ENCODE measurements at places on chromosomes 4 and X.
A peak's percentile ranks its signal among the peaks of the same experiment; 100 is the strongest.

DNA sequence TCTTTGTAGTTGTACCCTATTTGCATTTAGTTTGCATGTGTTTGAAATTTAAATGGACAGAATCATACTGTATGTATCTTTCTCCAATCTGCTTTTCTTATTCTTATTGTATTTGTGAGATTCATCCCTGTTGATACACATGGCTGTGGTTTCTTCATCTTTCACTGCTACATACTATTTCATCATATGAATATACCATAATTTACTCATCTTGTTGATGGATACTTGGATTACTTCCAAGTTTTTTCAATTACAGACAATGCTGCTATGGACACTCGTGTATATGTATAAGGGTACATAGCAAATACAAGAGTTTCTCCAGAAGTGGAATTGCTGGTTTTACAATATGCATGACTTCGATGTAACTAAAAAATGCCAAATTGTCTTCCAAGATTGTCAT is 11.8 kb upstream of the KLHL8 start:
- DNase-seq: no peak

DNA sequence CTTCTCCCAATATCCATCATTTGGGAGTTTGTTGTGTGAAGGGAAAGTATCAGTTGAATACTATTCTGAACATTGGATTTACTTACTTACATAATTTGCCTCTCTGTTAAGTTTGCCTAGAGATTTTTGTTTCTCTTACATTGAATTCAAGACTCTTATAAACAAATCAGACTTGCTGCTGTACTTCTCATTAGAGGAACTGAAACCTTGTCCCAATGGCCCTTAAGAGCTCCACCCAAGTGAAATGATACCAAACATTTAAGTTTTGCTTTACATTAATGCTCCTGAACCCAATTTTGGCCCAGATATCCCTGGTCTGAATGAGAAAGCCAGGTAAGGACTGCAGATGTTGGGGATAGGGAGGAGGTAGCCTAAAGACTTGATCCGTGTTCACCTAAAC is 32.0 kb downstream of the HAND2 start:
- DNase-seq: no peak

DNA sequence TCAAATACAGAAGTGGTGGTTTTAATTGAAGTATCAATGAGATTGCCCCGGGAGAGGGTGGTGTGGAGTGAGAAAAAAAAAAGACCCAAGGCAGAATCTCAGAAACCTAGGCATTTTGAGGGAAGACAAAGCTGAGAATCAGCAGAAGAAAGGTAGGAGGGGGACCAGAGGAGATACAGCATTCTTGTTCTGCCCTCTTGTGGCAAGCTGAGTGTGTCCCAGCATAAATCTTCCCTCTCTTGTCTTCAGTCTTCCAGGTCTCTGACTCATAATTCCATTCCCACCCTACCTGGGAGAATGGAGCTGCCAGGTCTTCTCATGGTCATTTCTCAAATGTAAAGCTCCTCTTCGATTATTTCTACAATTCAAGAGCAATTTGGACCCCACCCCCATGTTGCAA is 32.7 kb upstream of the MAGED1 start:
- no peak for DNase-seq

DNA sequence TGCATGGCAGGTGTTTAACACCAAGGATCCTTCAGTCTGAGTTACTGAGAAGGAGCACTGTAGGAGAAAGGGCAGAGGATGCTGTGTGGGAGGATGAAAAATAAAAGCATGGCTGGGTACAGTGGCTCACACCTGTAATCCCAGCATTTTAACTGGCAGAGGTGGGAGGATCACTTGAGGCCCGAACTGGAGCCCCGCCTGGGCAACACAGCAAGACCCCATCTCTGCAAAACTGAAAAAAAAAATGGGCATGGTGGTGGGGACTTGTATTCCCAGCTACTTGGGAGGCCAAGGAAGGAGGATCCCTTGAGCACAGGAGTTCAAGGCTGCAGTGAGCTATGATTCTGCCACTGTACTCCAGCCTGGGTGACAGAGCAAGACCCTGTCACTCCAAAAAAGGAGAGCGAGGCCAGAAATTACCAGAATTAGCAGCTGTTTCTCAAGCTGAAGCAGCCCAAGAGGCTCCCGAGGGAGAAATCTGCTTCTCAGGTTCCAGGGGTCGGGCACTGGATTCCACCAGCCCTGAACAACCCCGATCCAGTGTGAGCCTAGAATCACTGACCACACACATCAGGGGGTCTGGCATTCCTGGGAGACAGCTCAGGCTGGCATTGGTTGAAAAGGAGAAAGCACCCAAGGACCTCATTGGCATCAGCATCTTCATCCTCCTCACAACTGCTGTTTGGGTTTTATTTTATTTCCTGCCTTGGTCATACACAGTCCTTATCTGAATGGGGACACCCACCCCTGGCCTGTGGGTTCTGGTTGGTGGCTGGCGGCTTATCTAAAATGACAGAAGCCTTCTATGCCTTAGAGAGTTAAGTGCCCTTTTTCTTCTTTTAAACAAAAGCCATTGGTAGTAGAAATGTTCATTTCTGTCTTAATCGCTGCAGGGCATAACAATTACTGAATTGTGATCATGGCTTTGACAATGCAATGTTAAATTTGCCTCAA is 66.3 kb upstream of the TRIM2 start:
- no peak for DNase-seq

GRCh38 chr4:100983426-100983825 is 363.9 kb downstream of the PPP3CA start:
- DNase-seq: no peak

DNA sequence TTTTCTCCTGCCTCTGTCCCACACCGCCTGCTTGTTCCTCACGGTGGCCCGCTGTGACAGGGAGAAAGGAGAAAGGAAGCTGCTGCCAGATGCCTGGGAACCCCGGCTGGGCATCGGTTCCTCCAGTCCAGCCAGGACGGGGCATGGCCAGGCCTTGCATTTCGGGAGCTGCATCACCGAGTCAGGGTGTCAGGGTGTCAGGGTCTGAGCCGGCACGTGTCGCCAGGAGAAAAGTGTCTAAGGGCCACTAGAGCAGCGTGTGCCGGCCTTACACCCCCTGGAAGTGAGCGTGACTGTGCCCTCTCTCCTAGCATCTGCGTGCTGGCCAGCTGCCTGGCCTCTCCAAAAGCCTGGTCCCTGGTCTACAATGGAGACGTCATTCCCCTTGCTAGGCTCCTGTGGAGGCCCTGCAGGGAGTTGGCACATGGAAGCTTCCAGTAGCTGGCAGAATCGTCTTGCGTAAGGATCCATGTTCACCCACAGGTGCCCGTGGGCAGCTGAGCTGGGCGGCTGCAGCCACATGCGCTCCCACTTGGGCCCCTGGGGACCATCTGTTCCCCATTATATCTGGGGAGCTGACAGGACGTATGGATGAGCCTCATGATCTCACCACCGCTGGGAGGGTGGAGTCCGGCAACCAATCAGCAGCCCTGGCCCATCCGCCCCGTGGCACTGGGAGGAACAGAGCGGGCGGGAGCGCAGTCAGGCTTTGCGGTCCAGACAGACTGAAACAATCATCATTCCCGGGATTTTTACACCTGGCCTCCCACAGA is 39.9 kb upstream of the HMX1 start:
- DNase-seq: no peak

GRCh38 chr4:71550220-71551165 is 211.7 kb downstream of the SLC4A4 start:
- peak; percentile 82 for DNase-seq

DNA sequence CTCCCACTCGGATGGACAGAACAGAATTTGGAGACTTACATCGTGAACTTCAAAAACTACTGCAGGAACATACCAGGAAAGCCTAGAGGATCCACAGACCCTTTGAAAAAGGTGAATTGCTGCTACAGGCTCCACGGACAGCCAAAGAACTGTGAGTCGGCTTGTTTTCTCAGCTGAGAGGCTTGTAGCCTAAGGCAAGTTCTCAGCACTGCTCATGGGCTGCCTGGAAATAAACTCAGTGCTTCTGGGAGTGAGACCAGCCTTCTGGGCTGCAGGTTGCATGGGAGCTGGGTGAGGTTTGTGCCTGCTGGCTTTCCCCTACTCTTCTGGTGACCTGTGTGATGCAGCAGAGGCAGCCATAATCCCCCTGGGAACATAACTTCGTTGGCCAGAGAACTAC is 1397.6 kb downstream of the FAM133A start:
- peak; percentile 55 for DNase-seq

DNA sequence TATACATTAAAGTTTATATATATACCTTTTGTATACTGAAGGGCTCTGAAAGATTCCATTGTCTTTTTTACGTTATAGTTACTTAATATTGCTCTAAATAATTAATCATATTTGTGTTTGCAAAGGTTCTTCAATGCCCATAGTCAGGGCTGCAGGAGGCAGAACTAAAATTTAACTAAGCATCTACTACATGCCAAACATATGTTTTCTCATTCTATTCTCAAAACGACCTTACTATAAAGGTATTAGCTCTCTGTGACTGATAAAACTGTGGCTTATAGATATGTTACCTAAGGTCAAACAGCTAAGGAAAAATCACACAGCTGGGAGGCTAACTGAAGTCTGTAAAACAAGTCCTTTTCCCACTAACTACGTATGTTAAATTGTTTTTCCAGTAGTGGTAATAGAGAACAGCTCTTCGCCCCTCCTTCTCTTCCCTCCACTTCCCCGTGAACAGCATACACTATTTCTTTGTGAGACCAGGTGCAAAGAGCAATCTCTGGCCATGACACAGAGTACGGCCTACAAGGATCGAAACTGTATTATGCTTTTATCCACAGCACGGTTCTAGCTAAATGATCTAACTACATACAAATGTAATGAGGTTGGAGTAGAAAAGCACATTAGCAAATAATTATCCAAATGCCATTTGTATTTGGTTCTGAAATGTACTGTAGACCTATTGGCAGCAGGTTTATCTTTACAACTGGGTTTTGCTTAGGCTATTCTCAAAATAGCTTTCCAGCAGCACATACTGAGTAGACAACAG is 1.7 kb downstream of the CNOT6L start:
- DNase-seq: peak; percentile 2

DNA sequence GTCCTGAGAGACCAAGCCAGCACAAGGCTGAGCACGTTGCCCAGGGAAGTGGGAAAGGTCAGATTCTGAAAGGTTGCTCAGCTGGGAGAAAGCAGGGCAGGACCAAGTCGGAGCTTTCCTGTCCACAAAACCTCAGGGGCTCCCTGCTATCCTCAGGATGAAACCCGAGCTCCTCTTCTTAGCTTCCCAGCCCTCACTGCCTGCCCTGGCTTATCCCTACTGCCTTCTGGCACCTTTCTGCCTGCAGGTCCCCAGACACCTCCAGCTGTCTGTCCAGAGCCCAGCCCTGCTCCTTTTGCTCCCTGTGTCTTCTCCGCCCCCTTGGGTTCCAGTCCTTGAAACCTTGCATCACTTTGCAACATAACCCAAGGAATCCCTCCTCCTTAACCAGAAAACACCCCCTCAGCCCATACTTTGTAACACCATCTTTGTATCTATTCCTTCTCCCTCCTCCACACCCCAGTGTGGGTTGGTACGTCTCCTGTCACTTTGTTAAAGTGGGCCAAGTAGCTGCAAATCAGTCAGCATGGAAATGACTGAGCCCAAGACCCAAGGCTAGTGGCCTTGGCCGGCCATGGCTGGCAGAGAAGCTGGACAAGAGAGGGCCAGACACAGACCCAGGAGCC is 20.0 kb upstream of the PRRG3 start:
- DNase-seq: no peak

DNA sequence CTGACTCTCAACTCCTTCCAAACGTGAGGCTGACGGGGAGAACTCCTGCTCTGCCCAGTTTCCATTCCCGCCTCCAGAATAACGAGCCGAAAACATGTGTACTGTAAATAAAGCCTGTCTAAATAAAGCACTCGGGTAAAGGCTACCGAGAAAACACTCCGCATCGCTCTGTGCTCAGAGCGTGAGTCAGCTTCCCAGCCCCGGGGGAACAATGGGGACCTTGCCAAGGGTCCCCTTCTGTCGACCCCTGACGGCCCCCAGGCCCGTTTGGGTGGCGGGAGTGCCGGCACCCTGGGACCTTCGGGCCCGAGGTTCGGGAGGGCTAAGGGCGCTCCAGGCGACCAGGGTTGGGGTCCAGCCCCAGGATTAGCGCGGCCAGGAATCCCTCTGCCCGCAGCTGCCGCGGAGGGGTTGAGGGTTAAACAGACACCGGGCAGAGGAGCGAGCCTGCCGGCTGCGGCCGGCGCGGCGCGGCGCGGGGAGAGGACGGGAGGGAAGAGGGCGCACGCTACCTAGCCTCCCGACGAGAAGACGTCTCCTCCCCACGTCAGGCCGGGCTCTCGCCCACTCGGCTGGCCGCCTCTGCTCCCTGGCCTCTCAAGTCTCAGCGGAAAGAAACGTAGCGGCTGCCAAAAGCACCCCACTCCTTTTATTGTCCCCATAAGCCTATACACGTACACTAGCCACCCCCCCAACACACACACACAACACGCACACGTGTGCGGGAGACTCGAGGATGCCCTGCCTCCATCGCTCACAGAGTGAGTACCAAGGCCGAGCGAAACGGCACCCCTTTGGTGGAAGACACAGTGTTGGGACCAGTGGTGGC is 85.5 kb downstream of the BCOR start:
- DNase-seq: peak; percentile 48

DNA sequence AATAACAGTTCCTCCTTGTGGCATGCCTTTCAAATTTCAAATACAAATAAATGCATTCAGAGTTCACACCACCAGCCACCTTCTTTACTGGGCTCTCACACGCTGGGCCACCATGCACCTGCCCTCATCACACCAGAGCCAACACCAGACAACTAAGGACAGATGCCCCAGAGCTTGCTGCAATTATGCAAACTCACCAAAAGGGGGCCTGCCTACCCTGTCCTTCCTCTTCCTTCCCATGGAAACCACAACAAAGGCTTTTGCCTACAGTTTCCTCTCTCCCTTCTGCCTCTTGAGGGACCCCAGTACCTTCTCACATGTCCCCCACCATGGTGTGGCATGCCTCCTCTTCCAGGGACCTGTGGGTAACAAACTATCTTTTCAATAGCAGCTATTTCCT is 1333.9 kb upstream of the TENM3 start:
- DNase-seq: no peak

- no peak for DNase-seq
Observed at GRCh38 chrX:23127586-23127985, 127.8 kb downstream of the DDX53 start.

DNA sequence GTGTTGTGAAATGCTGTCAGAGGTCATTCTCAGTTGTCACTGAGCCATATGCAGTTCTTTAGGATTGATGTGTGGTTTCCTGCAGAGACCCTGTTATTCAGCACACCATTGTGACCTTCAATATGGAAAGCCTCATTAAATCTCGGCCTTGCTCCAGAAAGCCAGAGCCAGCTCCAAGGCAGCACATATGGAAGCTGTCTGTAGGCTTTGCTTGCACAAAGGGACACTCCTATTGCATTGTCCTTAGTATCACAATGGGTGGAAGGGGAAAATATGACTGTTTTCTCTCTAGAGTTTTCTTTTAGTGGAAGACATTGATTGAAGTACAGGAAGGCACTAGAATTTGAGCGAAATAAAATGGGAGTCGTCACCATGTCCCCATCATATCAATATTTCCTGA is 179.0 kb downstream of the CEP135 start:
- DNase-seq: no peak

GRCh38 chrX:15507005-15507404 is 6.4 kb downstream of the BMX start:
- no peak for DNase-seq

Measured in HFFc6 (cell line).